ENCODE measurements at places on chromosomes 13 and 19.

DNA sequence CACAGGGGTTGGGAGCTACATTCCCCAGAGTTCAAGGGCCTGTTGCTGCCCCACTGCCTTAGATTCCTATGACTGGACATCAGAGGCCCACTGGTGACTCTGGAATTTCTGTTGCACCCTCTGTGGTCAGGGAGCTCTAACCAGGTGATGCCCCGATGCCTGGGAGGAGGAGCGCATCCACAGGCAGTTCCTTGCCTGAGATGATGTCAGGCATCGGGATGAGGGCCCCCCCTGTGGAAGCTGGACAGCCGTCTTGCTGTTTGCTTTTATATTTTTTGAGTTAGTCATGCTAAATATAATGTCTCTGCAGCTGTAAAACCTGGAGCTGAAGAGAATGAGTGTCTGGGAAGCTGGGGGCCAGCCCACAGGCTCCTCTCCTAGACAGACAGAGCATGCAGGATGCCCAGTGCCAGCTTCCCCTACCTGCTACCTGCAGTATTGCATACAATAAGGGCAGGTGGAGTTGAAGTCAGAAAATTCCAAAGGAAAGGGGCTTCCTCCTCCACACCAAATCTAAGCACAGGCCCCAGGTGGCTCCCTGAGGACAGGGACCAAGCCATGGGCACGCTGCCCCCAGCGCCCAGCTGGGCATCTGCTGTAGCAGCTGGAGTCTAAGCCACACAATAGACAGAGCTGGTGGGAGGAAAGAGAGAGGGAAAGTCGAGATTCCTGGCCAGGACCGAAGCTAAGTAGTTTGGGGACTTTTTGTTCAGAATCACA, 16.2 kb downstream of the COL4A2 start:
- DNase-seq: no peak

DNA sequence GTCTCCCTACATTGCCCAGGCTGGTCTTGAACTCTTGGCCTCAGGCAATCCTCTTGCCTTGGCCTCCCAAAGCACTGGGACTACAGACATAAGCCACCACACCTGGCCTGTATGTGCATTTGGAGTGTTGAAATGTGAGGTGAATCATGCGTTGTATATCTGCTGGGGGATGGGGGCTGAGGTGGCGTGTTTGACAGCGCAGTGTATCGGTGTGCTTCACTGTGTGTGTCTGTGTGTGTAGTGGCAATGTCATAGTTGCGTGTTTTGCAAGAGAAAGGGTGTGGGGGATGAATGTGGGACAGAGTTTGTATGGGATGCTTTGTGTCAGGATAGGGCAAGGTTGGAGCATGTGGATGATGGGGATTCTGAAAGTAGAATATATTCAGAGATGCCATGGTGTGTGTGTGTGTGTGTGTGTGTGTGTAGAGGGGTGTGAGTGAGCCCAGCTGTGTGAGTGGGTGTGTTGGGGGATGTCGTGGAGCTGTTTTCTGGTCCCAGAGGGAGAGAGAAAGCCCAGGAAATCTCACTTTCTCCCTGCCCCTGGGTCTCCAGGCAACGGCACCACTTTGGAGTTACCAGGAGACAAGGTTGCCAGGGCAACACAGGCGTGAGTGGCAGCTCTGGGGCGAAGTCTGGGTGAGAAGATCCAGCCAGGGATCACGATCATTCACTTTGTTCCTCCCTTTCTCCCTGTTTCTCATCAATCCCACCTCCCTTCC, 1.1 kb upstream of the SWSAP1 start:
- no peak for DNase-seq

DNA sequence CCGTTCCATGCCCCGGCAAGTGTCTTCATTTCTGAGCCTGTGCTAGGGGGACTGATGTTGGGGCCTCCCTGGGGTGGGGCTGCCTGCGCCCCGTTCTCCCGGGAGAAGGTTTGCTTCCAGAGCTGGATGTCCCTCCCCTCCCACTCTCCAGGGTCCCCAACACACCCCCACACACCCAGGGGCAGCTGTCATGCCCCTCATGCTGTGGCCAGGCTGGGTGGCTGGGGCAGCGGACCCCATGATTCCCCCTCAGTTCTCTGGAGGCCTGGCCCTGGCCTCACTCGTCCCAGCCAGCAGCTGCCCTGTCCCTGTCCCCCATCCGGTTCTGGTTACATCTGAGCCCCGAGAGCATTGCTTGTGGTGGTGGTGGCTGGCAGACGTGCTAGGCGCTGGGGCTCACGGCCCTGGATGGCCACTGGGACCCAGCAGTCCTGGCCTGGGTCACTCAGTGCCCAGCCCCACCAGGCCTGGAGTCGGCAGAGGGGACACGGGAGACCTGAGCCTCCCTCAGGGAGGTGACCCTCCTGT, 184.8 kb downstream of the KDM4B start:
- DNase-seq: no peak

- no peak for DNase-seq
These were observed 457.8 kb downstream of the PCDH20 start for GRCh38 chr13:60957816-60958215.

- no peak for DNase-seq
These were observed 6.2 kb downstream of the NUMBL start for GRCh38 chr19:40684280-40684679.

- no peak for DNase-seq
These were observed 12.8 kb downstream of the MOB3A start for GRCh38 chr19:2083174-2083854.
